ENCODE measurements at places on chromosomes 5 and 9.

DNA sequence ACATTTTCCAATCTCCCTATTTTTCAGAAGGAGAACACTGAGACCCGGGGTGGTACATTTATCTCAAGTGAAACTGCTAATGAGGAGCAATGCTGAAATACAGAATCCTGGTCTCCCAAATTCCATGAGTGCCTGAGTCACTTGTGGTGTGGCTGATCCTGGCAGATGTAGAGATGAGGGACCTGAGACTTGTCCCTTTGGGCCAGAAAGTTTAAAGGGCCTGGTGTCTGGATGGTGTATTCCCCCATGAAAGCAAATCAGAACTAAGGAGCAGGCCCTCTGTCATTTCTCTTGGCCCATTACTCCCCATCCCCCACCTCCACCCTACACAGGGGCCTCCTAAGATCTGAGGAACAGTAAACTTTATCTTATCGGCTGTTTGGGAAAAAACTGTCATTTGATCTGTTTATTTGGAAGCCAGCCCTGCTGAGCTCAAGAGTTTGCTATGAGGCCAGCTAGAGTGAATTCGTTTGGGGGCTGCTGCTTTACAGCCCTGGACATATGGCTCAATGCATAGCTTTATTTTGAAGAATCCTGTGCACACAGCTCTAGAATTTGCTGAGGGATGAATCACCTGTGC, 140.3 kb downstream of the LHFPL2 start:
- no peak for DNase-seq

- no peak for DNase-seq
These were observed 77.3 kb downstream of the MAMDC2 start for GRCh38 chr9:70120834-70121510.

DNA sequence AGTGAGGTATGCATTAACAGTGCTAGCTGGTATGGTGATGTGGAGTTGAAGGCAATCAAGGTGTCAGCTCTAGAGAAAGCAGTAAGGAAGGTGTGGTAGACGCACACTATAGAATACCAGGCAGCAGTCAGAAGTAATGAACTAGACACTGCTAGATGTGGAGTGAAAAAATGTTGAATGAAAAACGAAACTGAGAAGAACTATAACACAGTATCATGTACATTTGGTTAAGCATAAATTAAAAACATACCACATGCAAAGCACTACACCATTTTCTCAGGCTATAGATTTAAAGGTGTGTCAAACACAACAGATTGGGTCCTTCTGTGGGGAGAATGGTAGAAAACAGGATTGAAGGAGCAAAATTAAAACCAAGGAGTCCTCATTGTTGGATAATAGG, 15.4 kb downstream of the ZNF622 start:
- DNase-seq = no peak

DNA sequence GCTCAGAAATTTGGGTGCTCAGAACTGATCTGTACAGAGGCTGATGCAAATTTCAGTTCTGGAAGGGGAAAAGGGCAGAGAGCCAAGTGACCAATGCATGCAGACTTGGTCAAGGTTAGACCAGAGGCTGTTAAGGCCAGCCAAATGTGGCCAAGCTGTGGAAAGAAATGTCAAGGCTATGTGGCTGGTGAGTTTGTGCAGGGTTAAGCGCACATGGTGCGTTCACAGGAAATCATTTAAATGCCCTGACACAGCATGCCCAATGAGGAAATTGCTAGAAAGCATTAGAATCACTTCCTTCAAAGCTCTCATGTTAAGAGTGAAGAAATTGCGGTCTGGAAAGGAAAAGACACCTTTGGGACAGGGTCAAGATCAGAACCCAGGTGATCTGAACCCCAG, 58.0 kb downstream of the PTPN3 start:
- no peak for DNase-seq

GRCh38 chr9:32596936-32597335, 24.0 kb upstream of the NDUFB6 start:
- DNase-seq = no peak

GRCh38 chr5:126924331-126925033, 105.9 kb downstream of the MARCHF3 start:
- DNase-seq = no peak

DNA sequence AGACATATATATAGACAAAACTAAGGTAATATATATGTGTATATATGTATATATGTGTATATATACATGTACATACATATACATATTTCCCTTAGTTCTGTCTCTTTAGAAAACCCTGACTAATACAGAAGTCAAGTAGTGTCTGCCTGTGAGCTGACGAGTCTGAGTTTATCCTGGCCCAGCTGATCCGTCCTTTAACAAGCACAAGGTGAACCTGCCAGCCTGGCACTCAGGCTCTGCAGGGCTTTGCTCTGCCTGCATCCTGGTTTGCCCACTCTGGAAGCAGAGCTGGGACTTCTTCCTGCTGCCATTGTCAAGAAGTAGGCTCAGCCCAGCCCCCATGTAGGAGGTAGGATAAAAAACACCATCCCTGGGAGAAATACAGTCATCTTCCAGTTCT, 388.0 kb downstream of the ICE1 start:
- DNase-seq = no peak

DNA sequence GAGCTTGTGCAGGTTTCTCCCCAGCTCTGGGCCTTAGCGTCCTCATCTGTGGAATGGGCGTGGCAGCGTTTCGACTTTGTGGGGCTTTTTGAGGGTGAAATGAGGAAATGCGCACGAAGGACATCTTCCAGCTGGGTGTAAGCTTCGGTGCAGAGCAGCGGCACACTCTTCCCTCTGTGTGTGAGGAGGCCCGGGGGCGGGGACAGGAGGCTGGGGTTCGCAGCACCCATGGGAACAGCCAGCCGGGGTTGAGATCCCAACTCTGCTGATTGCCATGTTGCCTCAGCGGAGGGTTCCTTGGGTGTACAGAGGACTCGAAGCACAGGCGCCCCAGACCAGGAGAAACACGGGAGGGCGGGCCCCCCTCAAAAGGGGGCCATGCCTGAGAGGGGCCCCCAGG, 265.6 kb downstream of the NSG2 start:
- DNase-seq = no peak

- DNase-seq = no peak
These were observed 159.6 kb downstream of the NXNL2 start for GRCh38 chr9:88694625-88695024.

DNA sequence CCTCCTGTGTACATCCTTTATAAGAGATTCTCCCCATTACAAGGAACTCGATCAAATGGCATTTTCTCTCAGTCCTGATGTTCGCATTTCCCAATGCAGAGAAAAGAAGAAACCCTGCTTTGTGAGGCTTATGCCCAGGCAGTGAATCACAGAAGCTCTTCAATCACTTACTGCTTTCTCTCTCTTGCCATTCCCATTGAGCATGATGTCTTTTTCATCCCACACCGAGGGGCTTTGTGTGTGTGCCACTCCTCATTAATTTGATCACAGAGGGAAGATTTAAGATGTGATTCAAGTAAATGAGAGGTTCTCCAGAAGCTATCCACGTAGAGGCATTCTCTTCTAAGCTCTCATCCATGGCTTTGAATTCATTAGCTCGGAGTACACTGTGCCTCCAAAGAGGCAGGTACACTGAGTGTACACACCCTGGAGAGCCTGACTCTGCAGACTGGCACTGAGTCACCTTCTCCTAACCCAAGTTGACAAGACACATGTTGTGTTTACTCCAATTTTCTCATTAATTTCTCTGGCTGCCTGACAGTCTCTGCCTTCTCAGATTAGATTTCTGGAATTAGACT, 45.4 kb downstream of the MFAP3 start:
- DNase-seq = no peak

GRCh38 chr5:176870110-176870591, 29.0 kb downstream of the HK3 start:
- DNase-seq = no peak

GRCh38 chr9:122218935-122219855, 9.6 kb downstream of the LHX6 start:
- DNase-seq = no peak

DNA sequence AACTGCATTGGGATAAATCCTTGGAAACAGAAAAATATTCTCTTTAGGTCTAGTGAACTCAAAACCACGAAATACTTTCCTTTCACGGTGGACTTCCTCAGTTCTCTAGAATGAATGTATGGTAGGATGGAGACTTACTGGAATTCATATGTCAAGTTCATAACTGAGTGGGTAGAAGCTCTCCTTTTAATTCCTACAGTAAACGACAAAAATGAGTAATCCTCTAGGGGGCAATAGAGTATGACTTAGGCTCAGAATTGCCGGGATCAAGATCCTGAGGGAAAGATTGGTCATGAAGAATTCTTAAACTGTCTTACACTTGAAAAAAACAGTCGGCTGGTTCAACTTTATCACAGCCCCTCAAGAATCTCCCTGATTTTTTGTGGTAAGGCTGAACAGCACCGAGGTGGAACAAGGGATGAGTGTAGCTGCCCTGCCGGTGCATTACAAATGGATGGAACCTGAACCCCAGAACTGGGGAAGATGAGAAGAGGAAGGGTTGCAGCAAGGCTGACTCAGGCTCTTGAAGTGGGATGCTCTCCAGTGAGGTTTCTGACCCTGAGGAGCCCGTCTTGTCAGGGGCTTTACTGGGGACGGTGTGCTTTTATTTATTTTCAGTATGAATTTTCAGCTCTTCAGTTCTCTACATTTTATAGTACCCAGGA, 14.0 kb upstream of the LOX start:
- DNase-seq = no peak

- no peak for DNase-seq
These were observed 92.3 kb downstream of the PTCD2 start for GRCh38 chr5:72412283-72413055.

DNA sequence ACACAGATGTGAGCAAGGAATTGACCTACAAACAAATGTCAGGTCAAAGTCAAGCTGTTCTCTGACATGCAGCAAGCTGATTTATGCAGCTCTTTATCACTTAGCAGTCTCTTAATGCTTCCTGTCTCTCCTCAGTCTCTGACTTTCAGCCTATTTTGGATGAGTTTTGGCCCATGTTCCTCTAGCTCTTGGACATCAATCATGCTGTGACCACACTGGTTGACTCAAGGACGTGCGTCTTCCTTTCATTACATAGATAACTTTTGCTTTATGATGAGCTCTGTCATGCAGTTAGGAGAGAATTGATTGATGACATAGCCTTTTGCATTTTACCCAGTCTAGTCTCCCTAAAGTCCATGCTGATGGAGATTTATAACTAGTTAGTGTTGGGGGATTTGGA, 9.4 kb upstream of the REEP5 start:
- DNase-seq = no peak

GRCh38 chr9:128732576-128732975, 8.6 kb upstream of the ZDHHC12 start:
- no peak for DNase-seq

- DNase-seq = no peak
These were observed 6.8 kb upstream of the CEL start for GRCh38 chr9:133054966-133055365.

- no peak for DNase-seq
These were observed 118.8 kb downstream of the GADD45G start for GRCh38 chr9:89723469-89724100.

- peak; percentile 37 for DNase-seq
These were observed 1.0 kb upstream of the PTBP3 start for GRCh38 chr9:112334432-112334841.

GRCh38 chr9:89541798-89542197, 43.9 kb upstream of the SEMA4D start:
- DNase-seq = no peak

DNA sequence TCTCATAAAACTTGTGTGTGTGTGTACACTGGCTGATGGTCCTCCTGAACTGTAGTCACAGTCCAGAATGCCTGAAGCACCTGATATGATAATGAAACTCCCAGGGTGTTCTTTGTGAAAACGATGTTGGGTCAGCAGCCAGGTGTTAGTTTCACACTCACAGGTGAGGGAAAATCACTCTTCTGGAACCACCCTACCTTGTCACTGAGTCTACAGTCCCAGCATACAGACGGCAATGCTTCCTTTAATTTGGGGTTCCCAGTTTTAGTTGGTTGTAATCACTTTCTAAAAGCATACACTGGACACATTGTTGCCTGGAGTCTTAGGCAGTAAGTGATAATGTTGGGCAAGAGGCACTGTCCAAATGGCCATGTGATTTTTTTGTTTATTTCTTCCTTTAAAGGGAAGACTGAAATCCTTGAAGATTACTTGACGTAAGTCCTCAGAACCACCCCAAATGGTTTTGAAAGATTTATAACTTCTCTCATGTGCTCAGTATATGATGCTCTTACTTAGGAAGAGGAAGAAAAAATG, 18.2 kb upstream of the MGAT1 start:
- DNase-seq = no peak

- DNase-seq = no peak
These were observed 90.4 kb downstream of the ZNF608 start for GRCh38 chr5:124655921-124656511.

- no peak for DNase-seq
These were observed 1.7 kb downstream of the TNFSF8 start for GRCh38 chr9:114928671-114929070.

DNA sequence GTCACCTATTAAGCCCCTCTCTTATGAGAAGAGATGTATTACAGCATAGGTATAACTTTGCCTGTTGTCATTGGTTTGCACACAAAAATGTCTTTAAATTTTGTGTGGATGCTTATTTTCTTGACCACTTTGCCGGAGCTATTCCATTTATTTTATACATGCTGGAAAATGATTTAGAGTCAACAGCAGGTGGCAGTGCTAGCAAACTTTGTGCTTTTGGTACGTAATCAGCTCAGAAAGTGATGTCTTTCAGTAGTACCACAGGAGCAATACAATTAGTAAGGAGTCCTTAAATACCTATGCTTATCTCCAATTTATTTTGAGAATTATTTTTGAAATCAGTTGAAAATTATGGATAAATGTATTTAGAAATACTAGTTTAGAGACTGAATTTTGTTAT, 19.8 kb upstream of the NUDT12 start:
- no peak for DNase-seq
